ENCODE measurements at places on chromosomes 4 and X.

DNA sequence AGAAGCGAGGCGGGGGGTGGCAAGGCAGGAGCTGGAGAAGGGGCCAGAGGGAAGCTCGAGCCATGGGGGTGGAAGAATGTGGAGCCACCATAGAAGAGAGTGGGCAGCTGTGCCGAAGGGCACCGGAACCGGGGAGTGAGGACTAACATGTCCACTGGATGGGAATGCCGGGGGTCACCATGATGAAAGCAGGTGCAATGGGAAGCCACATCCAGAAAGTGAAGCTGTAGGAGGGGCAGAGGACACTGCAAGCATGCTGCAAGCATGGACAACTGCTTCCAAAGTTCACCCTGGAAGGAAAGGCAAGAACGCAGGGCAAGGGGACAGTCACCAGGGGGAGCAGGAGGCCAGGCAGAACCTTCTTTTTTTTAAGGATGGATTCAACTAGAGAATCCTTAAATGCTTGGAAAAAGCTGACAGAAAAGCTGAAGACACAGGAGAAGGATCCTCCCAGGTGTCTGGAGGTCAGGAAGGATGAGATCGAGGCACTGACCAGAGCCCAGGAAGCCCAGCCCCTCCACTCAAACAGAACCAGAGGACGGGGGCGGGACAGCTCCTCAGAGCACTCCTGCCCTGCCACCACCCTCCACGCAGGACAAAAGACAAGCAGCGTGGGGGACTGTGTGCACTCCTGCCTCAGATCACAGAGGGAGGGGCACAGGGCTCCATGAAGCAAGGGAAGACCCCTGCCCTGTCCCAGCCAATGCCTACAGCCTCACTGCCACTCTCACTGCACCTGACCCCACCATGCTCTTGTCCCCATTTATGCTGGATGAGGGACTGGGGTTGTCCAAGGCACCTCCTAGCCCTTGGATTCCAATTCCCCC, 169.2 kb downstream of the AFAP1 start:
- DNase-seq = no peak

GRCh38 chrX:135114392-135114791, 5.9 kb downstream of the ETDB start:
- DNase-seq = no peak

DNA sequence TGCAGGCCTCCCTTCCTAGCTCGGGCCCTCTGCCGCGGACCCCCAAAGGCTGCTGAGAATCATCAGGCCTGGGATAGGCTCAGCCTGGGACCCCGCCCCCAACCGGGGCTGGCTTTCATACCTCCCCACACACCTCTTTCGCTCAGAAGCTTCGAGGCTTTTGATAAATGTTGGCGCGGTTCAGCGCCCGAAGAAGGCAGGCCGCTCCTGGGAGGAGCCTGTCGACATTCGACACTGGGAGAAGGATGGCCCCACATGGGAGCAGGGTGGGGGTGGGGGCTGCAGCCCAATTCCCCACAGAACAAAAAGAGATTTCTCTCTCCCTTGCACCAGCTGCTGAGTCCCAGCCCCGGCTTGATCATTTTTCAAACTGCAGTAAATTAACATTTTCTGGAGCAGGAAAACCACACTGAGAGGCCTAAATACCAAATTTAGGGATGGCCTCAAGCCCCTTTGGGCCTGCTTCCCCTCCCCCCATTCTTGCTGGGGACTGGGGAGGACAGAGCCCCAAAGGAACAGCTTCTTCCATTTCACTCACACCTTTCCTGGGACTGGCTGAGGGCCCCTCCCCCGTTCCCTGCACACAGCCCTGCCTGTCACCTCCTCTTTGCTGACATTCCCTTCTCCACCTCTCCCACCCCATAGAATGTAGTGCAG, 112.9 kb upstream of the PJA1 start:
- DNase-seq = no peak

- DNase-seq = no peak
Measured at GRCh38 chr4:77443941-77444340, 161.7 kb upstream of the CXCL13 start.

GRCh38 chr4:30875658-30876269, 155.6 kb downstream of the PCDH7 start:
- DNase-seq = no peak

DNA sequence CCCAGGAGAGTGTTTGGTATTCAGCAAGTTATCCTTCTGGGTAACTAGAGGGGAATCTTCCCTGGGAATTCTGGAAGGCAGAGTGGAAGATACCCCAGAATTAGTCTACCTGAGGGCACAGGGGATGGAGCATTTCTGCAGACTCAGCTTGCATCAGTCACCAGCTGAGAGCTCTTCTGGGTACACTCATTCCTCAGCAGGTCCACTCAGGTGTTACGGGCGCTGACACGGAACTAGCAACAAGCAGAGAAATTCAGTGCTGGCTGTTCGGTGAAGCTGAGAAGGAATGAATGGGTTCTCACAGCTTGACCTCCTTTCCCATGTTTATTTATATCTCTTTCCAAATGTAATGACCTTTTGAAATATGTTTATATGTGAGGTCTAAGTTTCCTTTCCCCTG, 106.0 kb upstream of the PNPLA4 start:
- no peak for DNase-seq

- no peak for DNase-seq
Measured at GRCh38 chr4:66606215-66606614, 935.9 kb upstream of the EPHA5 start.

DNA sequence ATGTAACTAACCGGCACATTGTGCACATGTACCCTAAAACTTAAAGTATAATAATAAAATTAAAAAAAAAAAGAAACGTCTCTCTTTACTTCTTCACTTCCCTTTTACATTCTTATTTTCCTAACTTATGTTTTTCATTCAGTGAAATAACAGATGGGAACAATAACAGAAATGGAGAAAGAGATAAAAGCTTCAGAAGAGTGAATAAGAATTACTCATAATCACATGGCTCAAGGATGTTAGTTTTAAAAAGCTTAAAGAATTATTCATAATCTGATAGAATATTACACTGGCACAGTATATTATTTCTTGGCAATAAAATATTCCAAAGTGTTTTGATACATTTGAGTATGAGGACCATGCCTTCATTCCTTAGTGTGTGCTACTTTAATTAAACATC, 175.6 kb downstream of the COL25A1 start:
- DNase-seq = no peak

DNA sequence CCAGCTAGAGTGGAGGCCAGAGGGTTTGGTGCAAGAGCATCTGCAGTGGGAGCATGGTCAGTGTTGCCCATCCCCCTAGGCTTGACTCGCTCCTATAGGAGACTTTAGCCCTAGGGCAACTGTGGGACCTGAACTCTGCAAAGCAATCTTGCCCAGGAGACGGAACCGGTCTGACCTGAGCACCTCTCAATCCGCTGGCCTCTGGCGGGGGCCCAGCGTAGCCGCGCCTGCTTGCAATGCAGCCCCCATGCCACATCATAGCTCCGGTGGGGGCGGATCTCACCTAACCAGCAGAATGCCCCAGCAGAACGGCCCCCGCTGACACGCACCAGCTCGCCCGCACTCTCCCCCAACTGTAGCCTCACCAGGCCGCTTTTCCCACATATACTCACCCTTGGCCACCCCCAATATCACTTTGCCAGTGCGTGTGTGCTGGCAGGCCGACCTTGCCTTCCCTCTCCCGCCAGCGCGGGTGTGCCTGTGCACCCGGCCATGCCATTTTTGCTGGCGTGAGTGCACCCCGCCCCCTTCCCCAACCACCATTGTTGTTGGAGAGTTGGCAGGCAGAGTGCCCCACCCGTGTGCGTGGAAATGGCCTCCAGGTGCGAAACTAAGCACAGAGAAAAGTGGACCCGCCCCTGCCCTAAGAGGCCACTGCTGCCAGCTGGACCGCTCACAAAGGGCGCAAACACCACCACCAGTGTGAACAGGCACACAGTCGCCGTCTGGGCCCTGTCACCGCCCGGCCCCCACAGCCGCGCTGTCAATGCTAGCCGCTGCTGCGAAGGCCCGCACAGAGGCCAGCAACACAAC, 5.8 kb downstream of the BEX4 start:
- DNase-seq = no peak

GRCh38 chr4:140904904-140905303, 148.7 kb upstream of the TBC1D9 start:
- DNase-seq = no peak

DNA sequence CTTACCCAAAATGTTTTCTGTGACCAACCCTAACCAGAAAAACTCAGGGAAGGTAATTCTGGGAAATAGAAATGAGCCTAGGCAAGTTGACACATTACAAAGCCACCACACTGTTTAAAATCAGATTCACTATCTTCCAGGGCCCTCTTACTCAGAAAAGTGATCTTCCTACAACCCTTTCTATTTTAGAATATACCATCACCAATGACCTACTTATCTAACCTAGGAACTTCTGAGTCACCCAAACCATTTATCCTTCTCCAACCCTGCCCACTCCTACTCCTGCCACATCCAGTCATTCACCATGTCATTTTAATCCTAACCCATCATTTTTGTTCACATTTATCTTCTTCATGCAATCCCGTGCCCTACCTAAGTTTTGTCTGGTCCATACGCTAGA, 89.9 kb downstream of the FTHL17 start:
- no peak for DNase-seq

GRCh38 chr4:67130411-67130810, 414.9 kb downstream of the CENPC start:
- DNase-seq = no peak

- DNase-seq = peak; percentile 33
Measured at GRCh38 chr4:65668201-65669089, 1.8 kb downstream of the EPHA5 start.

DNA sequence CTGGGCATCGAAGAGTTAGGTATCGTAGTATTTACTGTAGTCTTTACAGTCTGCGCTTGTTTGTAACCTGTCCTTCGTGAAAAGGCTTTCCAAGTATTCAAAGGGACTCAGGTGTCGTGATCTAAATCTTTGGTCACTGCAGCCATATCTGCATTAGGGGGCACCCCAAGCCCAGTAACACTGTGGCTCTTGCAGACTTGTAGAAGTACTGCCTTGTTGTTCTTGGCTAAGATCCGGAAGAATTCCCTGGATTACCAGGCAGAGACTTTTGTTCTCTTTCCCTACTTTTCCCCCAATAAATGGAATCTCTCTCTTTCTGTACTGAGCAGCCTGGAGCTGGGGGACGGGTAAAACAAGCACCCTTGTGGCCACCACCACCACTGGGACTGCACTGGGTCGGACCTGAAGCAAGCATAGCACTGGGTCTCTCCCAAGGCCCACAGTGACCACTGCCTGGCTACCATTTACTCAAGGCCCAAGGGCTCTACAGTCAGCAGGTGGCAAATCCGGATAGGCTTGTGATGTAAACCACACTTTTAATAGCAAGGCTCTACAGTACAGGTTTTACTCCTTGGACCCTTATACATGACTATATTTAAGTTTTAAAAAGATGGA, 12.0 kb downstream of the CXorf58 start:
- no peak for DNase-seq

GRCh38 chr4:87916626-87917025, 58.9 kb upstream of the SPP1 start:
- no peak for DNase-seq

- no peak for DNase-seq
Measured at GRCh38 chr4:1910643-1911042, 39.5 kb downstream of the NSD2 start.
